ENCODE measurements at places on chromosomes 12 and 14.

- no peak for DNase-seq
Measured at GRCh38 chr12:34601689-34602088, 579.4 kb downstream of the ALG10 start.

DNA sequence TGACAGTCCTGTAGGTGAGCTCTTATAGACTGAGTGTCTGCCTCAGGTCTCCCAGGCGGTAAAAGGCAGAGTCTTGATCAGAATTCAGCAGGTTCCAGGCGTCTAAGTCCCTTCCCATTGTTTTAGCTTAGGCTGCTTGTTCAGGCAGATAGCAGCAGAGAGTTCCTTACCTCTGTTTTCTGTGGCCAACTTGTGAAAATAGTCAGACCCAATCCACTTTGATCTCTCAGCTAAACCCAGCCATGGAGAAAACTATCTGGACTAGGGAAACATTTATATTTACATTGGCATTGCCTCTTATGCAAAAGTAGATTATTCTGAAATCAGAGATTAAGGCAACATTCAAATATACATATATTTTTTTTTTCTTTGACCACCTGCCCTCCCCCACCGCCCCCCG is 21.4 kb downstream of the CCDC62 start:
- no peak for DNase-seq

DNA sequence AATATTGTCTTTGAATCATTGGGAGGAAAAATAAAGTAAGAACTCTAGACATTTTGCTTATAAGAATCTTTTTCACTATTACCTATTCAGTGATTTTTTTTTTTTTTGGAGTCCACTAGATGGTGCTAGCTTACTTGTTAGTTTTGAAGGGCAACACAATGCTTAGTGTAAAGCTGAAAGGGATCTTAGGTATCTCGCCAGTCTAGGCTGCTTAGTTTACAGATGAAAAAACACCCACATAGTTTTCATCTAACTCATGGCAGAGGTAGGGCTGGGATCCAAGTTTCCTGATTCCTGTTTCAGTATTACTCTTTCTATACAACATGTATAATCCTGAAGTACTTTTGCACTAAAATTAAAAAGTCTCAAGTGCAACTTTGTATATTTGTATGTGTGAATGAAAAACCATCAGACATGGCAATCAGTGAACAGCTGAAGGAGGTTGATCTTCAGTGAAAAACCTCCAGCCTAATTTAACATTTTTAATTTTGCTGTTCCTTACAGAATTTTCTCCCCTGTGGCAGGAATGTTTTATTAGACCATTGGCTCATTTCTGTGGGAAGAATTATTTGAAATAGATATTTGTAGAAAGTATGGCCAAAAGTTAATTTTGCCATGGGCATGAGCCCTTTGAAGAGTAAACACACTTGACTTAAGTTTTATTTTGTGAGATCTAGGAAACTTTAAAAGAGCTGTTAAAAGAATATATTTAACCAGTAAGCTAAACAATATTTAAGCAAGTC is 40.7 kb downstream of the LRRIQ1 start:
- DNase-seq: no peak

DNA sequence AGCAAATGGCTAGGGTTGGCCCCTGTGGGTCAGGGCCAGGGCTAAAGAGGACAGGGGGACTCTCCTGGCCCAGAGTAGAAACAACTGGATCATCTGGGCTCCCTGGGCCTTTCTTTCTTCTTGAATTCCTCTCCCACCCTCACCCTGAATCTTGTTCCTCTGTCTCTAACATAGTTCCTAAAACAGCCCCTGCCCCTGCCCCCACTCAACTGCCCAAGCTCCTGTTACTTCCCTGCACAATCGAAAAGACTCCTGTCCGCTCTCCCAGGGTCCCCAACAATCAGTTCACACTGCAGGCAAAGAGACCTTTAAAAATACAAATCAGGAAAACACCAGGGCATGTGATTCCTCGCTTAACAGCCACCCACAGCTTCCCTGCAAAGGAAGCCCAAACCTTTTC is 18.0 kb upstream of the ANKRD33 start:
- DNase-seq: no peak

DNA sequence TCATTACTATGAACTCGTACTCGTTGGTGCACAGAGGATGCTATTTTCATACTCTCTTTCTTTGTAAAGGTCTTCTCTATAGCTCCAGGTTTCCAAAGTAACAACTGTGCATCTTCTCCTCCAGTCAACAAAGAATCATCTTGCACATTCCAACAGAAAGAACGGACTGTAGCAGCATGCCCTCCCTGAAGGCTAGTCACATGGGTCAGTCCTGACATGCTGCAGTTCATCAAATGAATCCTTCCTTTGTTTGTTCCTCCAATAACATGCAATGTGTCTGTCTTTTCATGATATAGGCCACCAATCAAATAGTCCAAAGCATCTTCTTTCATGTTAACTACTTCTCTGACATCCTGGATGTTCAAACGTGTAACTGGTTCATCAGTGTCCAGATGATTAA is 42.9 kb downstream of the WDR89 start:
- DNase-seq: no peak

DNA sequence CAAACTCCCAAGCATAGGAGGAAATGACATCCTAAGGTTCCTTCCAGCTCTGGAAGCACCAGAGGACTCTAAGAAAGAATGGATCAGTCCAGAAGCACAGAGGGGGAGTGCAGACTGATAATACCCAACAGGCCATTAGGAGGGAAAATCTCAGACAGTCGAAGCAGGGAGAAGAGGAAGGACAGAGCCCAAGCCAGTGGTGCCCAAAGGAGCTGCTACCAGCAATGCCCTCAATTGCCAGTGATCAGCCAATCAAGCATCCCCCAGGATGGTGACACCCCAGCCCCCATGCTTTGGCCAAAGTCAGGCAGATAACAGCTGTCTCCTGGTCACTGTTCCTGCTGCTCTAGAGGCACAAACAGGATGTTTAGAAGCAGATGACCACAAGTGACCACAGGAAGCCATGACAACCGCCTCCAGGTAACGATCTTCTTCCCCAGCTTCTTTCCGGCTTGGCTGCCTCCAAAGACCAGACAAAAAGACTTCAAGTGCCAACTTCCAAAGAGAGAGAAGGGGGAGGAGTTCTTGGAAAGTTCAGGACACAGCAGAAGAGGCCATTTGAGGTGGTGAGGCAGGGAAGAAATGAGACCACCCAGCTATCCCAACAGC is 16.2 kb downstream of the PXN start:
- no peak for DNase-seq

- DNase-seq: no peak
Measured at GRCh38 chr12:104865080-104865479, 93.0 kb downstream of the SLC41A2 start.

DNA sequence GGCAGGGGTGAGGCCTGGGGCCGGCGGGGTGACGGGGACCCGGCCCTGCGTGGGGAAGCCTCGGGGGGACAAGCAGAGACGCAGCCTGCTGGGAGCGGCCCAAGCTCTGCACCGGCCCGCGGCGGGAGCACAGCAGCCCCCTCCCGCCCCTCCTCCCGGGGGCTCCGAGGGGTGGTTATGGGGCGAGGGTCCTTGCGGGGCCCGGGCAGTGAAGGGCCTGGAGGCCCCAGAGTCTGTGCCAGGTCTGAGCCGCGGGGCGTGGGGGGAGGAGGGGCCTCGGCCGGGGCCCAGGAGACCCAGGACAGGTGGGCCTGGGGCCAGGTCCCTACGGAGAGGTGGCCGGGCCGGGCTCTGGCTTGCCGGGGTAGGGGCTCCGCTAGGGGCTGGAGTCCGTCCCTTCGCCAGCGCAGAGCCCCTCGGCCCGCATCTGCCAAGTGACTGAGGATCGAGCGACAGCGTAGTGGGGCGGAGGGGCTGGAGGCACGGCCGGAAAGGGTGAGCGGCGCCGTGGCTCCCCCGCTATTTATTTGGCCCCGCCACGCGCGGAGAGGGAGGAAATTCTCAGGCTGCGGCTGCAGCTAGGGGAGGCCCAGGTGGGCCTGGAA is 495 bp downstream of the TMEM121 start:
- DNase-seq: no peak

DNA sequence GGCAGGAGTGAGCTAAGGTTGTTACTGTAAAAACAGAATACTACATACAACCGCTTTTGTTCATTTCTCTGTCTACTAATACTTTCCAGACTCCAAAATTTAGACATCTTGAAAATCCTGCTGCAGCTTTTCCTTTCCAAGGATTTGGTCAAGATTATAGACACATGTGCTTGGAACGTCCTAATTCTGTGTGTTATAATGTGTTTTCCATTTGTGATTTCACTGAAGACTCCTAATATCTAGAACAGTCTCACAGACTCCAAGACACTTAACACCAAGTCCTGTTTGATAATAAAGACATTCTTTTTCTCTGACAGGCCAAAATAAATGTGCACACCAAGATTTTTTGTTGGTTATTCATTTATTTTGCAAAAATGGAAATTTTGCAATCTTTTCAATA is 41.8 kb upstream of the TMTC2 start:
- DNase-seq: no peak

- DNase-seq: no peak
Measured at GRCh38 chr12:128863957-128864356, 10.7 kb downstream of the GLT1D1 start.

DNA sequence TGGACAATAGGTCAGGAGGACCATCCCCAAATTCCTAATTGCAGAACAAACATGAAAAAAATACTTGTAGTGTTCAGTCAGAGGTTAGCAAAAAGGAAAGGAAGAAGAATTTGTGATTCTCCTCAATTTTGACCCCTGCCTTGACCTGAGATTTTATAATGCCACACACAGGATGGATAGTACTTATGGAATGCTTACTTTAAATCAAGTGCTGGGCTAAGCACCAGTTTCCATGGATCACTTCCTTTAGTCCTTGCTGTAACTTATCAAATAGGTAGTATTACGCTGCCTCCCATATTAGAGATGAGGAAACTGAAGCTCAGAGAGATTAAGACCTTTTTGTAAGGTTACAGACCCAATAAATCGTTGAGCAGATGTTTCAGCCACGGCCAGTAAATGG is 81.2 kb upstream of the OVCH1 start:
- DNase-seq: no peak

GRCh38 chr14:58746261-58746660 is 108.5 kb downstream of the DACT1 start:
- DNase-seq: no peak

DNA sequence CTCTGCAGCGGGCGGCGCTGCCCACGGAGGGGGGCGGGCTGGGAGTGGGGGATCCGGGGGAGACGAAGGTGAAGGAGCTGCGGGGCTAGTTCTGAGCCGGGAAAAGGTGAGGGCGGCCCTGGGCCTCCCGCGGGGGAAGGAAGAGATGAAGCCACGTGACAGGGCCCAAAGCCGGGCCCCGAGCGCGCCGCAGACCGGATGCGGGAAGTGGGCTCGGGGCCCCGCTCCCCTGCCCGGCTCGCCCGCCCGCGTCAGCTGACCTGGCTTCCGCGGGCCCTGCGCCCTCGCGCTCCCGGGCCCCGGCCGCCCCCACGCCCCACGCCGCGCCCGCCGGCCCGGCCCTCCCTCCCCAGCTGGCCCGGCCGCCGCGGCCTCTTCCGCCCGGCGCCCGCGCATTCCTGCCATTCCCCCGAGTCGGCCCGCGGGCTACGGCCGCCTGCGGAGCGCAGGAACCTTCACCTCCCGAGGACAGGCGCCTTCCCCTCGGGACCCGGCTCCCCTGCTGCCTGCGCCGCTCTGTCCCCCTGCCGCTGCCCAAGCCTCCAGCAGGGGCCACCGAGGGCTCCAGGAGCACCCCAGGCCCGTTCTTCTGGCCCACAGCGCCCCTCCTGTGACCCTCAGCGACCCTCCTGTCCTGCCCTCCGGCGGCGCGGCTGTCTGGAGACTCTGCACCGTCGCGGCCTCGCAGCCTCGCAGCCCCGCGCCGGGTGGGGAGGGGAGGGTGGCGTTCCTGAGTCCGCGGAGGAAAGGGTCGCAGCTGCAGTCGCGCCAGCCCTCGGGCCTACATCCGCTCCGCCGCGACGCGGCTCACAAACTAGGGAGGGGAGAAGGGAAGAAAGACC is 20.4 kb downstream of the NINJ2 start:
- peak; percentile 63 for DNase-seq
